ENCODE measurements at places on chromosomes 11 and 22.

GRCh38 chr11:113436672-113437252, 38.4 kb downstream of the DRD2 start:
- DNase-seq = no peak

GRCh38 chr11:83813296-83813695, 527.1 kb upstream of the CCDC90B start:
- DNase-seq = no peak

- no peak for DNase-seq
Observed at GRCh38 chr11:128161994-128162393, 425.4 kb downstream of the ETS1 start.

GRCh38 chr11:102325088-102325487, 7.8 kb downstream of the BIRC3 start:
- DNase-seq = no peak

- DNase-seq = no peak
Observed at GRCh38 chr11:115518983-115519628, 14.9 kb upstream of the CADM1 start.

DNA sequence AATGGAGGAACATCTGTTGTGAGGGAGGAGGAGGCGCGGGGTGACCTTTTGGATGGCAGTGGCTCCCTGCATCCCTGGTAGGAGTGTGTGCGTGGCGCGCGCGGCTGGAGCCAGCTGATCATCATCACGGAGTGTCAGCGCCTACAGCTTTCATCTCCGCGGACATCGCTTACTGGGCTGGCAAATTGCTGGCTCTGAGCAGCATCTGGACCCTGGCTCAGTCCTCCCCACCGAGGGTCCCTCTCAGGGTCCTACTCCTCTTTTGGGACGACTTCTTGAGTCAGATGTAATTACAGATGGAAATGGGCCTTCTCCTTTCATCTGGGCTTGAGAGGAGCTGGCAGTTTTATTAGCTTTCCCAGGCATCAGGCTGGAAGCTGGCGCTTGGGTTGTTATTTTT, 85.3 kb downstream of the CACNA1I start:
- DNase-seq = no peak

DNA sequence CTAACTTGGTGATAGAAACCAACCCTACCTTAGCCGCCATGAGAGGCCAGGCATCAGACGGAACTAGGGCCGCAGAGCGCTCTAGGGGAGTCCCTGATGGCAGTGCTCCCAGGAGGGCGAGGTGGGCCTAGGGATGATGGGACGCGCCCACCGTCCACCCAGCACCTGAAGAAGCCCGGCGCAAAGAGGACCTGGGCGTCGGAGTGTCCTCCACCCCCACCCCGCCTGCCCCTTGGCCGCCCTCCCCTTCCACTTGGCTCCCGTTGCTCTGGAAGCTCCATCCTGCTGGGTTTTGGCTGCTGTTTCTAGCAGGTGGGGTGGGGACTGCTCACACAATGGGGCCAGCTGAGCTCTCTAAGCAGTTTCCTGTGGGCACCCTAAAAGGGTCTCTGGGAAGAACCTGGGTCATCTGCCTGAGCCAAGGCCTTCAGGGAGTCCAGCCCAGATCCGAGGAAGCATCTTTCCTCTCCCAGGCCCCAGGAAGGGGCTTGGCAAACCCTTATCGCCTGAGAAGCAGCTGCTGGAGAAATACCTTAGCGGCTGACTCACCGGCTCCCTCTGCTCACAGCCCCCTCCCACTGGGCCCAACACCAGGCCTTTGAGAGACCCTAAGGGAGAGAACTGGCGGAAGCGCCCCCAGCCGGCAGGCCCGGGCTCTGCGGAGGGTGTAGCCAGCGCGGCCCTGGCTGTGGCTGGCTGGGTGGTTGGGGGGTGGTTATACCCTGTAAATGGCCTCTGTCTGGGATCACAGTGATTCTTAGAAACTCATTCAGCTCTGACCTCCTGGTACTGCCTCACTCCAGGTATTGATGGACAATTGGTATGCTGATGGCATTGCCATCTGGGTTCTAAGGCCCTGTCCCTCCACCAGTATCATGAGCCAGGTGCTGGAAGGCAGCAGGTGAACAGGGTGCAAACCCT, 19.3 kb downstream of the CREB3L1 start:
- no peak for DNase-seq

- no peak for DNase-seq
Observed at GRCh38 chr22:36027579-36027934, 1.1 kb downstream of the RBFOX2 start.

DNA sequence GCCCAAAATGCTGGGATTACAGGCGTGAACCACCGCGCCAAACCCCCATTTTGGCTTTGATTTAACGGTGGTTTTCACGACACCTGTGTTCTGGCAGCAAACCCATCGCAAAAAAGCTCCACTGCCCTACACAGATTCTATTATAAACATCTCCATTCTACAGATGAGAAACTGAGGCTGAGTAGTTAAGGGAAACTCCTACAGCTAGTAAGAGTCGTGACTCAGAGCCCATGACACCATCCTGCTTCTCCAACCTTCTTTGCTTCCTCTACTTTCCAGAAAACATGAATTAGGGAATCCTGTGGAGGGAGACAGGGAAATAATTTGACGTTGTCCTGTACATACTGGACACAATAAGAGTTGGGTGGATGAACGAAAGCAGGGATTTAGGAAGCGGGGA, 429 bp upstream of the SNX15 start:
- no peak for DNase-seq

DNA sequence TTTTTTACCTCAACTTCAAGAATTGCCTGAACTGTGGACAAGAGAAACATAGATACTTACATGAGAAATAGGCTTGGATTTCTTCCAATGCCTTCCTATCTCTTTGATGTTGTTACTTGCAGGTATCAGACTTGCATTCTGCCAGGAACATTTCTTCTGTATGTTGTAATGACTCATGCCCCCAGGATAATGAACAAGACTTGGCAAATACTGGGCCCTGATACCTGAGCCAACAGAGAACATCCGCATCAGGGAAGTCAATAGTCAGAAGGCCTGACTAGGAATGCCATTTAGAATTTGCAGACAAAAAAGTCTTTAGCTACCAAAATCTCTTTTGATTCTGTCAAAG, 273.7 kb upstream of the KIRREL3 start:
- DNase-seq = no peak

DNA sequence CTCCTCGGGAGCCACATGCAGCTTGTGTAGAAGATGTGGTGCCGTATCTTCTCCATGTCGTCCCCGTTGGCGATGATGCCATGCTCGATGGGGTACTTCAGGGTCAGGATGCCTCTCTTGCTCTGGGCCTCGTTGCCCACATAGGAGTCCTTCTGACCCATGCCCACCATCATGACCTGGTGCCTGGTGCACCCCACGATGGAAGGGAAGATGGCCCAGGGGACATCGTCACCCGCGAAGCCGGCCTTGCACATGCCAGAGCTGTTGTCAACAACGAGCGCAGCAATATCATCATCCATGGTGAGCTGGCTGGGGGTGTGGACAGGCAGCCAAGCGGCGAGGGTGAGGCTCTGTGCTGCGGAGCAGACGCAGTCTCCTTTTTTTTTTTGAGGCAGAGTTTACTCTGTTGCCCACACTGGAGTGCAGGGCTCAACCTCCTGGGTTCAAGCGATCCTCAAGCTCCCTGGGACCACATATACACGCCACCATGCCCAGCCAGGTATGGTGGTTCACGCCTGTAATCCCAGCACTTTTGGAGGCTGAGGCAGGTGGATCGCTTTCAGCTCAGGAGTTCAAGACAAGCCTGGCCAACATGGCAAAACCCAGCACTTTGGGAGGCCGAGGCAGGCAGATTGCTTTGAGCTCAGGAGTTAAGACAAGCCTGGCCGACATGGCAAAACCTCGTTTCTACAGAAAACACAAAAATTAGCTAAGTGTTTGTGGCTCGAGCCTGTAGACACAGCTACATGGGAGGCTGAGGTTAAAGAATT, 17.3 kb upstream of the EP300 start:
- DNase-seq = no peak

Data from CD4-positive, alpha-beta T cell treated with Interleukin-15 for 1 hour (primary cell).